Ovary (tissue), 10 donors: ENCODE measurements at places on chromosomes 6 and 20. TPM values are rescaled to one million over a fixed set of nuclear protein-coding genes. Genes with fewer than 3 reads are reported as not detected.

PLCB4 gene
- 5.6 TPM for total RNA-seq

- H3K36me3 ChIP-seq: no peaks in the 10 kb centered on the region
- no peak for DNase-seq
- no peaks in the 10 kb centered on the region for H3K4me1 ChIP-seq
Measured at GRCh38 chr6:126967296-126968005, 151.0 kb upstream of the RSPO3 start.

FOXC1 gene
- total RNA-seq: 15.9 TPM

GRCh38 chr6:77548662-77549366 is 85.5 kb upstream of the HTR1B start:
- no peak for DNase-seq
- H3K4me1 ChIP-seq: no peaks in the 10 kb centered on the region
- no peak overlapping the region for H3K27ac ChIP-seq
- no peaks in the 10 kb centered on the region for H3K36me3 ChIP-seq

NKAIN4 gene
- 0.18 TPM for total RNA-seq

- DNase-seq: no peak
- H3K27me3 ChIP-seq: no peaks in the 10 kb centered on the region
- no peaks in the 10 kb centered on the region for H3K36me3 ChIP-seq
- no peak overlapping the region for H3K4me3 ChIP-seq
- H3K4me1 ChIP-seq: no peaks in the 10 kb centered on the region
Measured at GRCh38 chr20:63096681-63097335, 90.0 kb upstream of the BHLHE23 start.

TSPO2 gene
- not detected for total RNA-seq

DUSP15 gene
- 6.9 TPM for total RNA-seq

DNA sequence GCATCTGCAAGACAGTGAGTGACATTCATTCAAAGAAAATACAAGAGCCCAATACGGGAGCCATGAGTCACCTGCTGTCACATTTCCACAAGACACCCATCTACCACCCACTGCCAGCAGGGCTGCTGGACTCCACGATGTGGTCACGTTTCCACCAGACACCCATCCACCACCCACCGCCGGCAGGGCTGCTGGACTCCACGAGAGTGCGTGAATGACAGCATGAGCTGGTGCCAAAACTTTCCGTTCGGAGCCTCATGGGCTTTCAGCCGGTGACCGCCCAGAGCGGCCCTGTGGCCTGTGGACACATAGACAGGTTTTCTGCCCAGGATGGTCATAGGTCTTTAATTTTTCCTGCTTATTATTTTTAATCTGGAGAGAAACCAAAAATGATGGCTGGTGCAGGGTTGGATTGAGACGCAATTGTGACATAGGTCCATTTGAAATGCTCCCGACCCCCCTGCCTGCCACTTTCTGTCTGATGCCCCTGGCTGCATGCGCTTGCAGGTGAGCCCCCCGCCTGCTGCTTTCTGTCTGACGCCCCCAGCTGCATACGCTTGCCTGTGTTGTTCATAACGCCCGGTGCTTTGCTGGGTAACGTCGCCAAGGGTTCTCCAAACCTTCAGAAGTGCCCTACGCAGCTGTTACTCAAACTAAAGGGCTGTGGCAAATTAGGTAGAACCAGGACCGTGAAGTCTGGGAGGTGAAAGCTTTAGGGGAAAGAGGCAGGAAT is 59.1 kb upstream of the SMOC2 start:
- no peak overlapping the region for H3K4me3 ChIP-seq
- H3K27me3 ChIP-seq: no peaks in the 10 kb centered on the region
- H3K4me1 ChIP-seq: peaks cover 7% of the 10 kb centered on the region
- H3K36me3 ChIP-seq: no peaks in the 10 kb centered on the region
- no peak overlapping the region for H3K27ac ChIP-seq
- no peak for DNase-seq

DNA sequence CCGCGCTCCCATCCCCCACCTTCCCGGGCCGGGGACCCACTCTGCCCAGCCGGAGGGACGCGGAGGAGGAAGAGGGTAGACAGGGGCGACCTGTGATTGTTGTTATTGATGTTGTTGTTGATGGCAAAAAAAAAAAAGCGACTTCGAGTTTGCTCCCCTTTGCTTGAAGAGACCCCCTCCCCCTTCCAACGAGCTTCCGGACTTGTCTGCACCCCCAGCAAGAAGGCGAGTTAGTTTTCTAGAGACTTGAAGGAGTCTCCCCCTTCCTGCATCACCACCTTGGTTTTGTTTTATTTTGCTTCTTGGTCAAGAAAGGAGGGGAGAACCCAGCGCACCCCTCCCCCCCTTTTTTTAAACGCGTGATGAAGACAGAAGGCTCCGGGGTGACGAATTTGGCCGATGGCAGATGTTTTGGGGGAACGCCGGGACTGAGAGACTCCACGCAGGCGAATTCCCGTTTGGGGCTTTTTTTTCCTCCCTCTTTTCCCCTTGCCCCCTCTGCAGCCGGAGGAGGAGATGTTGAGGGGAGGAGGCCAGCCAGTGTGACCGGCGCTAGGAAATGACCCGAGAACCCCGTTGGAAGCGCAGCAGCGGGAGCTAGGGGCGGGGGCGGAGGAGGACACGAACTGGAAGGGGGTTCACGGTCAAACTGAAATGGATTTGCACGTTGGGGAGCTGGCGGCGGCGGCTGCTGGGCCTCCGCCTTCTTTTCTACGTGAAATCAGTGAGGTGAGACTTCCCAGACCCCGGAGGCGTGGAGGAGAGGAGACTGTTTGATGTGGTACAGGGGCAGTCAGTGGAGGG is 2.8 kb downstream of the SOX4 start:
- peak; percentile 67 for DNase-seq
- no peaks in the 10 kb centered on the region for H3K36me3 ChIP-seq
- H3K4me1 ChIP-seq: peaks cover 5% of the 10 kb centered on the region

DNA sequence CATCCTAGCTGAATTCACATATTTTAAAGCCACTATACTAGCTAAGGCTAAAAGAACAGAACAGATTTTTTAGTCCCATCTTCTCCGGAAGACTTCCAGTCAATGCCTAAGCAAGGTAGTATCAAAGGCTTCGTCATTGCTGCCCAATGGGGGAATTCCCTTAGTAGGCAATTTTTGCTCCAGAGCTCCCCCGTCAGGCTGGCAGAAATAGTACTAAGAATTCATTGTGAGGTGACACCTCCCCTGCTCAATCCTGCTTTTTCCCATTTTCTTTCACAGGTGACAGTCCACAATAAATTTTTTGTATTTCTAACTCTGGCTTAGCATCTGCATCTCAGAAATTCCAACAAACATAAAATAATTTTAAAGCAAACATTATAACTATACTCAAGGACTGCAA is 52.8 kb upstream of the SRSF6 start:
- H3K4me3 ChIP-seq: no peak overlapping the region
- H3K27me3 ChIP-seq: no peaks in the 10 kb centered on the region
- no peak overlapping the region for H3K27ac ChIP-seq
- no peak for DNase-seq
- H3K4me1 ChIP-seq: no peaks in the 10 kb centered on the region

DNA sequence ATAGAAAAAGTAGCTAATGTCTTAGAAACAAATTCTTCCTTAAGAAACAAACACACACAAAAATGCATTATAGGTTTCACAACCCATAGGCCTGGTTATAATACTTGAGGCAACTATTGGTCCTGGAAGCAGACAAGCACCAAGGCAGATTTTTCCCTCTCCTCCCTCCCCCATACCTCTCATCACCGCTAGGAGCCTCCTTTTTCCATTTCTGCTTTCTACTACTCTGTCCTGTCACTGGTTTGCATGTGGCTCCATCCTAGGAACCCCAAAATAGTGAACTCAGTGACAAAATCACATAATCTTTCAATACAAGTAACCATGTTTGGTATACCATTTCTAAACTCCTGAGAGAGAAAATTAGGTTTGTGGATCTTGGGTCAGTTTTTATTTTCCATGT is 66.1 kb downstream of the HMGCLL1 start:
- no peak overlapping the region for H3K27ac ChIP-seq
- no peaks in the 10 kb centered on the region for H3K4me1 ChIP-seq
- H3K36me3 ChIP-seq: no peaks in the 10 kb centered on the region
- no peak for DNase-seq
- no peaks in the 10 kb centered on the region for H3K27me3 ChIP-seq
- H3K4me3 ChIP-seq: no peak overlapping the region

DNA sequence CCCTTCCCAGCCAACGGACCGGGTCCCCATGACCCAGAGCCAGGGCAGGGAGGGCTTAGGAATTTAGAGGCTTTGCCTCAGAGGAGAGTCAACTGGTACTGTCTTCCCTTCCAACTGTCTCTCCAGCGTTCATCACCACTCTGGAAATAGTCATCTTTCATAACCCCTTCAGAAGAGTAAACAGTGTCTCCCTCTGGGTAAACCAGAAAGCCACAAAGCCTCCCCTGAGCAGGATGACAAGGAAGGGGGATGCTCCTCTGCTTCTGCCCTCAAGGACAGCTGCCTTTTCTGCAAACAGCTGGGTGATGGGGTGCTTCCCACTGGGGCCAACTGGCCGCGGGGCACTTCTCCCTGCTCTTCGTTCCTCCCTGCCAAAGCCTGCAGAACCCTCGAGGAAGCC is 90.1 kb downstream of the PSMG4 start:
- H3K4me3 ChIP-seq: no peak overlapping the region
- H3K27me3 ChIP-seq: no peaks in the 10 kb centered on the region
- no peaks in the 10 kb centered on the region for H3K36me3 ChIP-seq
- H3K27ac ChIP-seq: no peak overlapping the region

TMEM200A gene
- total RNA-seq: 17.6 TPM

BCAS1 gene
- 0.51 TPM for total RNA-seq

HELZ2 gene
- 12.6 TPM for total RNA-seq

DNA sequence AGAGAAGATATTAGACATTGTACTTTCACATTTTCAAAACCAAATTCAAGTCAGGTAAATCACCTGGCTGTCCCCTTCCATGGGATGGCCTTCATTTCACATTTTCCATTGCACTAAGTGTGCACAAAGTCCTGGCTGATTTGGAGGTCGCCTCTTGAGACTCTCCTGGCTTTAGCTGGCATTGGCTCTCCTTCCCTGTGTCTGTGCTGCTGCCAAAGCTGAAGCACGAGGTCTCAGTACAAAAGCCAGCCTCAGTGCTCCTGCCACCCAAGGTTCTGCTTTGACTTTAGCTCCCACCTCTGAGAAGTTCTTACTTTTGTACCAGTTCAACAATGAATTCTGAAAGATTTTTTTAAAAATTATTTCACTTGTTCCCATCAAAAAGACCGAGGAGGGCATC is 289.2 kb upstream of the CNR1 start:
- H3K36me3 ChIP-seq: no peaks in the 10 kb centered on the region
- peaks cover 2% of the 10 kb centered on the region for H3K4me1 ChIP-seq
- no peaks in the 10 kb centered on the region for H3K27me3 ChIP-seq
- H3K27ac ChIP-seq: no peak overlapping the region
- no peak overlapping the region for H3K4me3 ChIP-seq
- no peak for DNase-seq

DEFB132 gene
- not detected for total RNA-seq

NOTCH4 gene
- total RNA-seq: 9.3 TPM

LPA gene
- 0.80 TPM for total RNA-seq

DNA sequence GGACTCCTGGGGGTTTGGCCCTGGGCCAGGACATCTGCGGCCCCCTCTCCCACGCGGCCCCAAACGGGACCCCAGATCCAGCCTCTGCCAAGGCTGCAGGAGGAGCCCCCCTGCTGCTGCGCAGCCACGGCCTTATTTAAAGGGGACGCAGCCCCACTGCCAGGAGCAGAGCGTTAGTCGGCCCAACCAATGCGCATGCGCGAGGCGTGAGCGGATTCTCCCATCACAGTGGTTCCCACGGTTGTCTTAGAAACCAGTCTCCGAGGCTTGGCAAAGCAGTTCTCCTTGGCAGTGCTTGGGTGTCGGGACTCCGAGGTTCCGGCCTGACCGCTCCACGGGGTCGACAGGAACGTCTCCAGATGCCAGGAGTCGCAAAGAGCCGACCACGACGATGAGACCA is 288.3 kb upstream of the ZNF337 start:
- H3K4me3 ChIP-seq: peak overlapping the region; percentile 13
- H3K4me1 ChIP-seq: peaks cover 3% of the 10 kb centered on the region
- H3K27ac ChIP-seq: no peak overlapping the region
- H3K36me3 ChIP-seq: no peaks in the 10 kb centered on the region
- H3K27me3 ChIP-seq: no peaks in the 10 kb centered on the region
- peak; percentile 69 for DNase-seq

- no peaks in the 10 kb centered on the region for H3K27me3 ChIP-seq
- no peaks in the 10 kb centered on the region for H3K36me3 ChIP-seq
- peak overlapping the region; percentile 32 for H3K4me3 ChIP-seq
- H3K27ac ChIP-seq: no peak overlapping the region
- DNase-seq: no peak
Measured at GRCh38 chr6:44002067-44002592, 125.1 kb downstream of the MRPL14 start.

ALDH5A1 gene
- 10.1 TPM for total RNA-seq

DNA sequence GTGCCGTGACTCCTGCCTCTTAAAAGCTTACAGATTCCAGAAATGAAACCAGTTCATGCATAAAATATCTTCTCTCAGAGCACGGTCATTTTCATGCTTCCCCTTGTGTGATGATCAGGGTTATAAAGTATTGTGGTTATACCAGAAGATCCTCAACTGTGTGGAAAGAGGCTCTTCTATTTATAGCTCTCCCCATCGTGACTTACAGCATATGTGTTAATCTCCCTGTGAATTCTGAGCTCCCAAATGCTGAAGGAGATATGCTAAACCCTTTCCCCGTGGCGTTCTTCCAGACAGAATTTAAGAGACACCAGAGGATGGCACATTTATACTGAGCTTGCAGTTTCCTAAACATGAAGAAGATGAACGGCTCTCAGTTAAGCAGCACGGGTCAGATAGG is 158.8 kb downstream of the CDH26 start:
- no peak for DNase-seq
- no peak overlapping the region for H3K27ac ChIP-seq
- H3K27me3 ChIP-seq: no peaks in the 10 kb centered on the region
- no peak overlapping the region for H3K4me3 ChIP-seq
- no peaks in the 10 kb centered on the region for H3K4me1 ChIP-seq

GRCh38 chr20:36644032-36644705 is 1.8 kb downstream of the SLA2 start:
- no peak overlapping the region for H3K27ac ChIP-seq
- DNase-seq: no peak
- H3K27me3 ChIP-seq: no peaks in the 10 kb centered on the region

MC3R gene
- not detected for total RNA-seq

DNA sequence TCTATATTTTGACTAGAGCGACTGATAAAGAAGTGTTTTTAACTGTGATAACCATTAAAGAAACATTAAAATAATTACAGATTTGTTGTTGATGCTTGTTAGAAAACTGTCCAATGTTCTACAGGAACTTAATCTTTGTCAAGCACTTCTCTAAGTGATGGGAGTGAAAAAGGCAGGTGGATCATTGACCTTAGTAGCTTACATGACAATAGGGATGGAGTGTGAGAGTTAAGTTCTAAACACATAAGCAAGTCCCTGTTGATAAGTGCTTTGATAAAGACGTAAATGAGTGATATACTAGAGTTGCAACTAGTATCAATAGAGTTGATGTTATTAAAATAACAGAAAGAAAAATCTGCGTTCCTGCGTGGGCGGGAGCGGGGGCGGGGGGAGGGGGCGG is 931.5 kb upstream of the EPHA7 start:
- no peaks in the 10 kb centered on the region for H3K27me3 ChIP-seq
- no peak overlapping the region for H3K4me3 ChIP-seq
- H3K4me1 ChIP-seq: no peaks in the 10 kb centered on the region
- no peaks in the 10 kb centered on the region for H3K36me3 ChIP-seq
- no peak overlapping the region for H3K27ac ChIP-seq

DSP gene
- total RNA-seq: 6.7 TPM
